Smooth muscle cell of trachea (primary cell): ENCODE measurements at places on chromosomes 6 and 20. TPM values are rescaled to one million over a fixed set of nuclear protein-coding genes. Genes with fewer than 3 reads are reported as not detected.

C20orf204 gene
- 0.99 and 1.3 TPM in 2 replicates for total RNA-seq

HCRTR2 gene
- total RNA-seq: not detected in 2 replicates

CCM2L gene
- not detected in 2 replicates for total RNA-seq

NNAT gene
- 1.5 TPM in 2 replicates for total RNA-seq

FUT9 gene
- total RNA-seq: not detected in 2 replicates

CST7 gene
- total RNA-seq: not detected in 2 replicates

TAAR6 gene
- not detected in 2 replicates for total RNA-seq

SLC22A2 gene
- total RNA-seq: not detected in 2 replicates

GSTA4 gene
- total RNA-seq: 68.5 and 78.2 TPM in 2 replicates

APOBEC2 gene
- total RNA-seq: not detected in 2 replicates

SCUBE3 gene
- total RNA-seq: 0.44 and 1.5 TPM in 2 replicates

SLC13A3 gene
- total RNA-seq: 2.9 and 6.0 TPM in 2 replicates

LTA gene
- not detected in 2 replicates for total RNA-seq

CSTF1 gene
- total RNA-seq: 44.9 and 52.8 TPM in 2 replicates

LY6G6C gene
- not detected in 2 replicates for total RNA-seq

BPI gene
- total RNA-seq: under 0.01 TPM in 1 of 2 replicates, not detected in the other

SPEF1 gene
- total RNA-seq: 0.15 and 0.17 TPM in 2 replicates

SMOC2 gene
- not detected in 2 replicates for total RNA-seq

HLA-DQB2 gene
- not detected in 2 replicates for total RNA-seq

ADGRF5 gene
- under 0.01 and 0.15 TPM in 2 replicates for total RNA-seq

TRIM10 gene
- total RNA-seq: not detected in 2 replicates

FKBP1C gene
- 0.17 and 0.87 TPM in 2 replicates for total RNA-seq

CNBD2 gene
- 1.5 and 2.6 TPM in 2 replicates for total RNA-seq

KIF25 gene
- total RNA-seq: not detected in 2 replicates
